CD4-positive, alpha-beta T cell treated with Interferon alpha-2 for 1 hour (primary cell): ENCODE measurements at places on chromosomes 2 and 18.

DNA sequence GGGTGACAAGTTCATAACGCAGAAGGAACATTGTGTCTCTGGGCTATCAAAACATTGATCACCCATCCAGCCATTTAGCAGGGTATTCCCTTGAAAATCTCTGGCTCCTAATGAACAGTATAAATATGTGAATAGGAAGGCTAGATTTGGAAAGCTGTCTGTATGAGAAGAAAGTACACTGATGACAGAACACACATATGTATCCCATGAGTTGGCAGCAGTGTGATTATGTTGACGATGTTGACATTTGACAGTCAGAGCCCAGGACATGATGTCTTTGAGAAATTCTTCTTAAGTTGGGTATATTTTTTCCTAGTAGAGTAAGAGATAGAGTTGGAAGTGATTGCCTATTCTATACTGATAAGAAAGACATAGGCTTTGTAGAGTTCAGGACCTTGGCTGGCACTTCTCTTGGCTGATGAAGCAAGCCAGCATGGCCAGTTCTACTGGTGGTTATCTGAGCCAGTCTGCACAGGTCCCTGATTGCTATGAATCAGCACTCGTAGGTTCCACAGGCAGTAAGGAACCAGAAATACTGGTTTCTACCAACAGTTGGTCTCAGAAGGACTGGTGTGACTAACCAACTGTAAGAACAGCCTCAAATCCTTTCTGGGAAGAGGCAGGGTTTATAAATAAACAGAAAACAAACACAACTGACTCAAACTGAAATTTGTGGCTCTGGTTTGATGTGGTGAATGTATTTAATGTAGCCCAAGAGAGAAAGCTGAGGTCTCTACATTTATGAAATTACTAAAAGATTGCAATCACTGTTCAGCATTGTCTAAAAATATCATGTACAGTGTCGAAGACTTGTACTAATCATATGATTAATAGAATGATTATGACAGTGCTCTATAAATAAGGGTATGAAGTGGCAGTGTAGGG, 43.9 kb upstream of the RAPH1 start:
- peak; percentile 8 for DNase-seq

DNA sequence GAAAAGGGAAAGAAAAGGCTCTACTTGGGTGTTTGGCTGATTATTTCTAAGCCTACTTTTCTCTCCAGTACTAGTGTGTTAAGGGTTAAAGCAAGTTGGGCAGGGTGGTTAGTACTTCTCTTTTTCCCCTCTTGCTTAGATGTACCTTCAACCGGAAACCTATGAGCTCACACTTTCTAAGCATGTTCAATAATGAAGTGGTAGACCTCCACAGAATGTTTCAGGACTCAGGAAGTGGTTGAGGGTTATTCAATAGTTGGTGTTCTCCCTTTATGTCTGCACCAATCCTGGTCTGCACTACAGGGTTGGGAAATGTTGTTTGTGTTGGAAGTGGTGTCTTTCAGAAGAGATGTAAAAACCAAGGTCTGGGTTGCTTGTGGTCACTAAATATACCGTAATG, 137.1 kb downstream of the ZEB2 start:
- peak; percentile 54 for DNase-seq

- peak; percentile 20 for DNase-seq
These were observed 14.4 kb upstream of the STAT4 start for GRCh38 chr2:191165176-191165643.

DNA sequence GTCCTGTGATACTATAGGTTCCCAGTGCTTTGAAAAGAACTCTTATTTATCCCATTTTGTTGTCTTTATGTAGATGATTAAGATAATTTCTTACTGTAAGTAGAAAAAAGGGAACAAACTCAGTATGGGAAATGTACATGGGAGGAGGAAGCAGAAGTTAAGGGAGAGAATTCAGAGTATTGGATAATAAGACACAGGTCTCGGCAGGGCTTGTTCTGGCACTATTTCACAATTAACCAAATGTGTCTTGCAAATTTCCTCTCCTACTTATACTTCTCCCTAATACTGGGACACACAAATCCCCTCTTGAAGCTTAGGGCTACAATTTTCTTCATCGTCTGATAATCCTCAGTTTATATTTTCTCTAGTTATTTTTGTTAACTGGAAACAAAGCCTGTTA, 744.0 kb downstream of the ADCYAP1 start:
- no peak for DNase-seq

DNA sequence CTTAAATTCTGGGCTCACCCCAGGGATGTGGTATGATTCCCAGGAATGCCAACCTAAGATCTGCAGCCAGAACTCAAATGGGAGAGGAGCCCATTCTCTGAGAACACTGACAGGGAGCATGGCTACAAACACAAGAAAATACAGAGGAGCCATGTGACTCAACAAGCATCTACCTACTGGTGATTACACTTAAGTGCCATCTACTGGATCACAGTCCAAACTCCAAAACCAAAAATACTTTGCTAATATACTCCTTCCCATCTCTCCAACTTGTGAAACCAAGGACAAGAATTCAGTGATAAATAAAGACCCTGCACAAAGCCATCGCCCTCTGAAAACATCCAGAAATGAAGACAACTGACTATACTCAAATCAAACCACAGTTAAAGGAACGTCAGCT, 116.9 kb downstream of the NR4A2 start:
- no peak for DNase-seq

- peak; percentile 28 for DNase-seq
These were observed 1.9 kb downstream of the MEX3C start for GRCh38 chr18:51195451-51196117.

DNA sequence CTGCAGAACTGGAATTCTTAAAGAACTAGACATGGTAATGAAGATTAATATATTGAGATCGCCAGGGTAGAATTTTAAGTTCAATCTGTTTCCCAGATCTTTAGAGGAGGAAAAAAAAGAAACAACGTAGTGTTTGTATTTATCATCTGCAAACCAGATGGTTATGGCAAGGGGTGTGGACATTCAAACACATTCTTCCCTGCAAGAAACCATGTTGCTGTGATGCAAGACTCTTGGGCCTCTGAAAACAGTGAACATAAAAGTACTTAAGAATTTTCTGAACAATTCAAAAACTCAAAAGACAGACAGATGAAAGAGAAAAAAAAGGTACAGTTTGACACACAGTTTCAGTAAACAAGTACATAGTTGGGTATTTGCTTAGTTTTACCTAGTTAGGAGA, 35.6 kb downstream of the COL5A2 start:
- DNase-seq: no peak

- no peak for DNase-seq
These were observed 37.8 kb upstream of the RAB12 start for GRCh38 chr18:8571399-8571798.

DNA sequence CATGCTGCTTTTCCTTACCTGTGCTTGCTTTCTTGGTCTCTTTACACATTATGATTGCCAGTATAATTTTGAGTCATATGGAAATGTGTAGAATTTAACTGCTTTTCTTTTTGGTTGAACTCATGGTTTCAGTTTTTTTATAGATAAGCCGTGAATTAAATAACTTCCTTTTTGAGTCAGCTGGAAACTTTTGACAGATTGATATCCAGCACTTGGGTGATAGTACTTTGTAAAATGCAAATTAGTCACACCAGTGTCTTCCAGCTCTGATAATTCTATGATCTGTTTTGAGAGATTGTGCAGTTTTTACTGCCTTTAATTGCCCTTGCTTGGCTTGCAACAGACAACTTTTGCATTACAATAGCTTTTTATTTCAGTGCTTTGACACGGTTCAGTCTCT, 86.4 kb downstream of the NCOA1 start:
- peak; percentile 4 for DNase-seq

- DNase-seq: no peak
These were observed 31.2 kb downstream of the ITGB6 start for GRCh38 chr2:160168878-160169277.

GRCh38 chr2:444937-445884, 157.3 kb upstream of the ALKAL2 start:
- DNase-seq: peak; percentile 31

DNA sequence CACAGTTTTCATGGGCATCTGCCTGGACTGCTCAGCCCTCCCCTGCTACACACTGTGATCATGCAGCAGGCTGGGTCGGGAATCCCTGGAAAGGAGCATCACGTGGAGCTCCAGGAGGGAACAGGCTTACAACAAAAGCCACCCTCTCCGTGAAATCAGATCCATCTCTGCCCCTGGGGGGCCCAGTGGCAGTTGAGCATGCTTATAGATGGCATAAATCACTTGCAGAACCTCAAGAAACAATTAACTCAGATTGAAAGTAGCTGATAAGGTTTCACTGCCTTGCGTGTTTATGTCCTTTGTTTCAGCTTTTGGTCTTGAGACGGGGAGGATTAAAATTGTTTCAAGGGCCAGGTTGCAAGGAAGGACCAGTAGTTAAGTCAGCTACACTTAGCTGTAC, 354.8 kb upstream of the MEIS1 start:
- no peak for DNase-seq

- no peak for DNase-seq
These were observed 85.5 kb upstream of the ZSWIM2 start for GRCh38 chr2:186934420-186934819.

DNA sequence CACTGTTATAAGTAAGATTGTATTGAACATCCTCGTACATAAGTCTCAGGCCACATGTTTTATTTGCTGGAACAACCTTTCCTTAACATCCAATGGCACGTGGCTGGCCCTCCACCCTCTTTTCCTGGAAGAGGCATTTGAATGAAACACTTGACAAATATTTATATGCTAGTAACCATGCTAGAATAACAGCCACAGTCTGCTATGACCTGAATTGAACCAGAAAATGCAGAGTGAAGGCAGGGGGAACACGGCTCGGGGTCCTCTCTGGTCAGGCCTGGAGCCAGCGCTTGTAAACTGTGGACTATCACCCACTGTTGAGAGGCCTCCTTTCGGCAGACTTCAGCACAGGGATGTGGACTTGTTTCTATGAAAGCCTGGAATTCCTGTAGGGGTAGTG, 198.2 kb upstream of the COPS8 start:
- DNase-seq: no peak

DNA sequence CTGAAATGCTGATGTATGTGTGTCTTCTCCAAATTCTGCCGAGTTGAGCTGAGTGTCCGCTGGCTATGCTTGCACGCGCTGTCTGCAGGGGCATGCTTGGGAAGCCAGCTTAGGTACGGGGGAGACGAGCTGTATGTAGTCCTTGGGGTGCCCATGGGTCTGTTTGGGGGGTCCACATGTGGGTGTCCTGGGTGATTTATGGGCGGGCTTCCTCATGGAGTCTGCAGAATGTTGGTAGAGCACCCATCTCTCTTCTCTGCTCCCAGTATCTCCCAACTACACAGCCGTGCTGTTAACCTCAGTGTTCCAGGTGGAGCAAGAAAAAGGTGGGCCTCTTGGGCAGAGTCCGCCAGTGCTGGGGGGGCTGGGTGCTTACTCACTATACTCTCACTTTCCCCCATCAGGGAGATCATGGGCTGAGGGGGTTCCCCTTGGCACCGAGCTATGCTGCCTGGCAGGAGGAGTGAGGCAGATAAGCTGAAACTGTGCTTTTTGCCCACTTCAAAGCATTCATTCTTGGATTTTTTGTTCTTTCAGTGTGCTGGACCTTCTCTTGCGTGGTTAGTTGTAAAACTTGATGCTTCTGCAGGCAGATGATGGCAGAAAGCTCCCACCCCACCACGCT, 128.2 kb upstream of the ALKAL2 start:
- no peak for DNase-seq

DNA sequence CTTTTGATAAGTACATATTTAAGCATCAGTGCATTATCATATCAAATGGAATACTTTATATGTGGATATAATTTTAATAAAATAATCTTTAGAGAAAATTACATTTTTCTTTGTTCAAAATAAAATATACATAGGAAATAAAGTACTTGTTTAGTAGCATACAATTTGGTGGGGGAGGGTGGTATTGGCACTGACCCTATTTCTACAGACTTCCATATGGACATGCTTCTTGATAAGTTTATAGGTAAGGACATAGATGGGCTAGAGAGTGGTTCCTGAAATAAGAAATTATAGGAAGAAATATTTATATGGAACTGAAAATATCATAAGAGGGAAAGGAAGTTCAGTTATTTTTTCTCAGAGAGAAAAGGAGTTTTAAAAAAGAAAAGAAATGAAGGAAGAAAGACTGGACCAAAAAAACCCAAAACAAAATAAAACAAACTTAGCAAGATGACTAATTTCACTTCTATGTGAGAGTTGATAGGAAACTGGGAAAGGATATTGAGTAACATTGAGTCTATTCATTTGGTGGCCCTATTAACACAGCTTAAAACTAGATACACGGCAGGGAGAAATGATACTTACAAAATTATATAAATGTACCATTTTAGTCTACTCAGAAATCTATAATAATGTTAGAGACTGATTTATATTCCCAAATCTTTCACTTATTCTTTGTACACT, 505.9 kb downstream of the ERBB4 start:
- no peak for DNase-seq

DNA sequence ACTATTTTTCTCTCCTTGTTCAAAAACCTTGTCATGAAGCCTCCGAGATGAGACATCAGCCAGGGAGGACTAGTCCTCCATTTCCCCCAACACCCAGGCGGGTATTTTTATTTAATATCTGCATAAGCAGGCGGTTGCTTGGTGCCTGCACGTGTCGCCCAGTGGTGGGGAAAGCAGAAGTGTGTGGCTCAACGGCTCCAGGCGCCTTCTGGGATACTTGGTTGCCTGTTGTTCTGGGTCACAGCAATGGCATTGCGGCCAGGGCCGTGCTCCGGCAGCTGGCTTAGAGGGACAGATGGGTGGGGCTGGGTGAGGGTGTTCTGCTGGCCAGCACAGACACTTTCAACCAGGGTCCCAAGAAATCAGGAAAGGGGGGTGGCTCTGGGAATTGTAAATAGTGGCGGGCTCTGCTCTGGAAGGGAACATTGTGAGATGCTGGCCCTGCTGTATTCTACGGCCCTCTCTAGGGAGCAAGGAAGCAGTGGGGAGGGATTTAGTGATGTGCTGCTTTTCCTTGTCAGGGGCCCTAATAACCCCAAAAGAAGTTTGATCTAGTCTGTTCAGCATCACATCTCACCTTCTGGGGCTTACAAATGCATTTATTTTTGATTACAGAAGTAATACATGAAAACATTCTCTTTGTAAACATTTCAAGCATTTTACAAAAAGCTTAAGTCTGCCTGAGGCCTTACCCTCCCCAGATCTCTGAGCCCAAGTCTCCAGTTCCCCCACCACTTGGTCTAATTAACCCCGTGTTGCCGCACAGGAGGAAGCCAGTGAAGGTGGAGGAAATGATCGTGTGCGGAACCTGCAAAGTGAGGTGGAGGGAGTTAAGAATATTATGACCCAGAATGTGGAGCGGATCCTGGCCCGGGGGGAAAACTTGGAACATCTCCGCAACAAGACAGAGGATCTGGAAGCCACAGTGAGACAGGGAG, 1.1 kb downstream of the VAMP8 start:
- DNase-seq: peak; percentile 47
